ENCODE measurements at places on chromosomes 7 and 10.

DNA sequence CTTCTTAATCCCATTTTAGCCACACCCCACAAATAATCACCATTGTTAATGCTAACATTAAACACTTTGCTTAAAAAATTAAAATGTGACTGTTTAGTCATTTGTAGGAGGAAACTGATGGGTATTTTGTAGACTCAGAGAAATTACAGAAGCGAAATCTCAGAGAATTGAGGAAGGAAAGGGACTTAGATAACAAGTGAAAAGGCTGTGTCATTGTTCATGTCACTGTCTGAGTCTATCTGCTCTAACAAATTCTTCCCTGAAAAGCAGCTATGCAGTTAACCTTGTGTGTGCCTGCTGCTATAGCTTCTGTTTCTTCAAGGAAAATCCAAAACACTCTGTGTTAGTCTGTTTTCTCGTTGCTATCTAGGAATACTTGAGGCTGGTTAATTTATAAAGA lies 40.9 kb upstream of the PLXDC2 start:
- DNase-seq = no peak

DNA sequence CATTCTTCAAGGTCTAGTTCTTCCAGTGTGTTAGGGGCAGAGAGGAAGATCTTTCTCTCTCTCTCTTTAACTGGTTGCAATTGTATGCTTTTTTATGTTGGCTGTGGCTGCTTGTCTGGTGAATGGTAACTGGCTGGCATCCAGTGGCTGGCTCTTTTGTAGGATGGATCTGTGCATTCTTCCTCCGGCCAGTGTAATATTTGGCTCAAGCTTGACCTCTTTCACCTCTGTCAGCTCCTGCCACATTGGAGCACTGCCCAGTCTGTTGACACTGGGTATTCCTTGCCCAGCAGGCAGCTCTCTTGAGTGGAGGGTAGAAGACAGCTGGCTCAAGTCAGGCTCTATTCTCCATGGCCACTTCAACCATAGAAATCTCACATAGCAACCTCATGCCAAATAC lies 528.3 kb downstream of the PHTF2 start:
- DNase-seq = no peak

GRCh38 chr10:93386631-93387369 lies 95.3 kb downstream of the MYOF start:
- peak; percentile 39 for DNase-seq

DNA sequence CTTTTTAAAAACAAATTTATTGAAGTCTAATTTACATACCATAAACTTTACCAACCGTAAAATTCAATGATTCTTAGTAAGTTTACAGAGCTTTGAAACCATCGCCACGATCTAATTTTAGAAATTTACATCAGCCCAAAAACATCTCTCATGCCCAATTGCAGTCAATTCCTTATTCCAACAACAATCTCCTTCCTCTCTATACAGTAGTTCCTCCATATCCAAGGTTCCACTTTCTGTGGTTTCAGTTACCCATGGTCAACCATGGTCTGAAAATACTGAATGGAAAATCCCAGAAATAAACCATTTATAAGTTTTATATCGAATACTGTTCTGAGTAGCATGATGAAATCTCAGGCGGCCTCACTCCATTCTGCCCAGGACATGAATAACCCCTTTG lies 183.4 kb upstream of the ADCY1 start:
- no peak for DNase-seq

GRCh38 chr10:118568327-118568848 lies 27.1 kb downstream of the PRLHR start:
- DNase-seq = no peak

GRCh38 chr7:13262929-13263530 lies 575.6 kb downstream of the ARL4A start:
- DNase-seq = no peak

All from upper lobe of left lung (tissue), 6 donors.